Amygdala (tissue), 56 donors: ENCODE measurements at places on chromosomes 4 and X.

- no peak for DNase-seq
Observed at GRCh38 chr4:38982361-38983095, 49.7 kb downstream of the TMEM156 start.

GRCh38 chr4:140556372-140557085 is 12.2 kb downstream of the UCP1 start:
- no peak for DNase-seq

DNA sequence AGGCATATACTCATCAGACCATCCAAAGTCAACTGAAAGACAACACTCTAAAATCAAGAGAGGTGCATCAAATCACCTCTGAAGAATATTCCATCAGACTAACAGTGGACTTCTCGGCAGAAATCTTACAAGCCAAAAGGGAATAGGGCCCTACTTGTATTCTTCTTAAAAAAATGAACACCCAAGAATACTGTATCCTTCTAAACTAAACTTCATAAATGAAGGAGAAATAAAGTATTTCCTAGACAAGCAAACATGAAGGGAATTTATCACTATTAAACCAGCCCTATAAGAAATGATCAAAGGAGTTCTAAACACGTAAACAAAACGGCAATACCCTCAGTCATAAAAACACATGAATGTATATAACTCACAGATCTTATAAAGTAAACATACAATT is 141.2 kb downstream of the CXXC4 start:
- no peak for DNase-seq

DNA sequence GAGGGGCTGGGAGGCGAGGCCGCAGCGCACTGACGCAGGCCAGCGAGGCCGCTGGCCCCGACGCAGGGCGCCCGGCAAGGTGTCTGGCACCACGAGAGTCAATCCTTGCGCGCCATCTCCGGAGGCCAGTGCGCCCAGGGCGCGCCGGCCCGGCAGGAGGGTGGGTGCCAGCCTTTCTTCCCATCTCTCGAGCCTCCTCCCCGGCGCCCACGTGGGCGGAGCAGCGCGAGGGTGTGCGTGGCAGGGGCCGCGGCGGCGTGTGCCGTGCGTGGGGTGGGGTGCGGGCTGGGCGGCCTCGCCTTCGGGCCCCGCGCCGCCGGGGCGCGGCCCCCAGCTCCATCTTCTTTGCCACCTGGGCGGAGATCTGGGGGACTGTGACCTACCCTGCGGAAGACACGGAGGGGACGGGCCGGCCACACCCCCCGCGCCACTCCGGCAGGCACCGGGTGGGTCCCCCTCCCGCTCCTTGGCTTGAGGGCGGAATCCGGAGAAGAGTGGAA is 877 bp downstream of the JAKMIP1 start:
- DNase-seq = no peak

GRCh38 chr4:8063974-8064563 is 94.5 kb downstream of the ABLIM2 start:
- DNase-seq = no peak

DNA sequence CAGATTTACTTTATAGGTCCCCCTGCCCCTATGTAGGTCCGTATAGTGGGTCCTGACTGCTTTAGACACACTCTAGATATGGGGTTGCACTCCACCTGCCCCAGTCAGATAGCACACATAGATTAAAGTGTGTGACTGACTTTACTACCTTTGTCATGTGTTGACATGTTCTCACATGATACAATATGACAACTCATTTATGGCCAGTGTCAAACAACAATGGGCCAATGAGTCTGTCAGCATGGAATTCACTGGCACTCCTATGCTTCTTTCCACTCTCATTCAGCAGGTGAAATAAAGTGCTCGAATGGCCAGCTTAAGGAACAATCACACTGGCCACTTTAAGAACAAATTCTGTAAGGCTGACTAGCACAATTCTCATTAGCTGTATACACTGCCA is 23.8 kb upstream of the FMR1NB start:
- no peak for DNase-seq

GRCh38 chrX:14630733-14631132 is 101.4 kb downstream of the GLRA2 start:
- no peak for DNase-seq

DNA sequence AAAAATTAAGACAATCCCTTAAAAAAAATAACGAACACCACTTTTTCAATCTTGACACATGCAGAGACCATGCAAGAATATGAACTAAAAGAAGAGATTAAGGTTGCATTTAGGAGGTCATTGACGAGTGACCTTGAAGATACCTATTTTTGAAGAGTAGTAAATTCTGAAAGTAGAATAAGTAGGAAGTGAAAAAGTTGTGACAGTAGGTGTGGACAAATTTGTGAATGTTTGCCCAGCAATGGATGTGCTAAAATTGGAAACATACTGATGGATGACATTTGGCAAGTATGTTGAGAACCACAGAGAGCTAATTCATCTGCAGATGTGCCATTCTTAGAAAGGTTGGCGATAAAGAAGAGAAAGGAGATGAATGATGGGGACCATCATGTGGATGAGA is 213.7 kb upstream of the VCX3A start:
- no peak for DNase-seq

DNA sequence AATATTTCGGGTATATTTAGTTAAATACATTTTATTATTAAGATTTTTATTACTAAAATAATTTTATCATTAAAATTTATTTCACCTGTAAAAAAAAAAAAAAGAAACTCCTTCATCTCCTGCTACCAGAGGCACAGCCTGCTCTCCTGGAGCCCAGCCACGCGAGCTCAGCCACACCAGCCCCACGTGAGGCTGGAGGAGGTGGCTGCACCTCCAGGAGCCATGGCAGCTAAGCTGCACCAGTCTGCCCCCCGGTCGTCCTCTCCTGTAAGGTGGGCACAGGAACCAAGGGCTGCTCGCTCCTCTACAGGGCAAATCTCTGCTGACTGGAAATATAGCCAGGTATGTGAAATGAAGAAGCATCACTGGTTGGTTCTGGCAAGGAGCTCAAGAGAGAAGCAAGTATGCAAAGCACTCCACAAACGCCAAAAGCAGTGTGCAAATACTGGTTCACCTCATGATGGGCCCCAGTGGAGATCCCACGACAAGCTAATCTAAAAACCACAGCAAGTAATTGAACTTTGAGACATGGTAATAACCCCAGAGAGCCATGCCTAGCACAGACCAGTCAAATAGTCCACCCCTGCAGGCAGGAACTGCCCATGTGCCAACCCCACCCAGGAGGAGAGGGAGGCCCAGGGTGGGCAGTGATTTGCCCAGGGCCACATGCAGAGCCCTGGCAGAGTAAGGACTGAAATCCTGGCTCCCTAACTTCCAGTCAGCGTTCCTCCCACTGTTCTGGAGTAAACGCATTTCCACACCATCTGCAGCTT is 90.1 kb downstream of the WFS1 start:
- DNase-seq = no peak

DNA sequence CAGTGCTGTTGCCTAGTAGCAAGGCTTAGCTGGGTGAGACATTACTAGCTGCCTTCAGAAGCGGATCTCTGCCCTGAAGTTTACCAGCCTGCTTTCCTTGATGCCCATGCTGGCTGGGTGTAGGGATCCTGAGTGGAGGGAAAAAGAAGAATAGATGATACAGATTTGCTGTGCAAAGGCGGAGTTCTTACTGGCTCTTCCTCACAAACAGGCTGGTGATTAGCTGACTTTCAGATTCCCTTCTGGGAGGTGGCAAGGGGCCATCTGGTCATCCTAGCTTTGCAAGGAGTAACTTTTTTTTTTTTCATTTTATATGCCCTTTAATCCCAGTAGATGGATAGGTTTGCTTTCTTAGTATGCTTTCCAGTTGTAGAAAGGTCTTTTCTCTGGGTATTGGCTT is 44.8 kb downstream of the SMARCA5 start:
- no peak for DNase-seq

- DNase-seq = no peak
Observed at GRCh38 chrX:8803326-8803725, 2.1 kb upstream of the FAM9A start.

- DNase-seq = no peak
Observed at GRCh38 chr4:131258361-131258760, 1890.7 kb upstream of the PCDH10 start.

GRCh38 chr4:100828986-100829685 is 311.3 kb upstream of the EMCN start:
- no peak for DNase-seq

GRCh38 chr4:139808808-139809756 is 143.5 kb downstream of the MGST2 start:
- DNase-seq = no peak

DNA sequence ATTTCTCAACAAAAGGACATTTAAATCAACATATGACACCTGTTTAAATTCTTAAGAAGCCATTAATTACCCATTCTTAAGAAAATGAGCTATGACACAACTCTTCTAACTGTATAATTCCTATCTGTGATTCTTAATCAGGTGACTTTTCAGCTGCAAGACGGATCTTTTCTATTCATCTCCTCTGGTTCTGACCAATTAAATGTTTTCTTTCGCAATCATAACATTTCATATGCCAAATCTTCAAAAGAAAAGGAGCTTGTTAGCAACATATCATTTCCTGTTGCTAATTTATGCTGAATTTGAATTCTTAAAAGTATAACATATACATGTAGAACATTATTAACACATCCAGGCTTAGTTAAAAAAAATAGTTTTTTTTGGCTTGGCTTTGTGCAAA is 62.5 kb downstream of the SEL1L3 start:
- no peak for DNase-seq

GRCh38 chr4:52664479-52664878 is 5.4 kb upstream of the USP46 start:
- no peak for DNase-seq

DNA sequence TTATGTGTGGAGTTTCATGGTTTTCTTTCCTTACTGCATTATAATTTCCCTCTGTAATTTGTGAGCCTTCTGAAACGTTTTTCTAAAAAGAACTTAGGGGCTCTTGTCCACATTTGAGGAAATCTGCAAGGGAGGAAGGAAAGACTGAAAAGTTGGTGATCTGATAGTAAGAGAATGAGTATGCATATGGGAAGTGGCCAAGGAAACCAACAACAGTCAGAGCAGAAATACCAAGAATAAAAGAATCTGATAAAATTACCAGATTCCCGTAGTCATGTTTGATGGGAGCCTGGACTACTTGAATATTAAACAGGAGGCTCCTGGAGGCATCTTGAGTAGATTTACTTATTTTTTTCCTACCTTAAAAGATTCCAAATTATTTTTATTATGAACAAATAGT is 50.1 kb downstream of the MEPE start:
- no peak for DNase-seq

DNA sequence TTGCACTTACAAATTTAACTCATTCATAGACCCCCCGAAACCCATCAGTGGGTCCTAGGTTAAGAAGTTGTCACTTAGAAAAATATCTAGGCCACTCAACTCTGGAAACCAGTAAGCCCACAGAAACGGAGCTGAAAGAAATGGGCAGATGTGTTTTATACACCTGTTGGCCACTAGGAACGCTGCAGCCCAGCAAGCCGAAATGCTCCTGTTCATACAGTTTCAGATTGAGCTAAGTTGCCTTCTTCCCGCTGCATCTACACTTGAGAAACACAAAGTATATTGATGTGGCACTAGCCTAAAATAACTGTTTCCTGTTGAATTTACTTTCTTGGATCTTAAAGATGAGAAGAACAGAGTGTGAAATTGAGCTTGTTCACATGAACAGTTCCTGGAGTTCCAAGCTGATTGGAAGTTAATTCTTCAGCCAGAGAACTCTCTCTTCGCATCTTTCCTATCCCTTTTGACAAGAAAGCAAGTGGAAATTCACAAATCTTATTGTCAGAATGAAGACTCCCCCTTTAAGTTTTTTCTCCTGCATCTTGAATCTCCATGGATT is 174.1 kb downstream of the RBMX2 start:
- DNase-seq = no peak

- no peak for DNase-seq
Observed at GRCh38 chr4:164442180-164442579, 311.8 kb upstream of the SMIM31 start.

DNA sequence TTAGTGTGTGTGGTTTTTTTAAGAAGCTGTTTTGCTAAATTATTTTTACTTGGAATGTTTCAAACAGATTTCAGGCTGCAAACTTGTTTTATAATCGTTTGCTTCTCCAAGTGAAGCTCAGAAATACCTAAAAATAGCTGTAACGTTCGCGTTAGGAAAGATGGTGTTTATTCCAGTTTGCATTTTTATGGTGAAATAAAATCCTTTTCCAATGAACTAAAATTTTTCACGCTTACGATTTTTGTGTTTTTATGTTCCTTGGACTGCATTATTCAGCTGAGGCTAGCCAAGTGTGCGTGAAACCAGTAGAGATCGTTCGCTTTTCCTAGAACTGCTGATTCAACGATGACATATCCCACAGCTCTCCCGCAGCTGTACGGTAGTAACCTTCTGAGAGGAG is 10.9 kb downstream of the AKAP17A start:
- DNase-seq = no peak

DNA sequence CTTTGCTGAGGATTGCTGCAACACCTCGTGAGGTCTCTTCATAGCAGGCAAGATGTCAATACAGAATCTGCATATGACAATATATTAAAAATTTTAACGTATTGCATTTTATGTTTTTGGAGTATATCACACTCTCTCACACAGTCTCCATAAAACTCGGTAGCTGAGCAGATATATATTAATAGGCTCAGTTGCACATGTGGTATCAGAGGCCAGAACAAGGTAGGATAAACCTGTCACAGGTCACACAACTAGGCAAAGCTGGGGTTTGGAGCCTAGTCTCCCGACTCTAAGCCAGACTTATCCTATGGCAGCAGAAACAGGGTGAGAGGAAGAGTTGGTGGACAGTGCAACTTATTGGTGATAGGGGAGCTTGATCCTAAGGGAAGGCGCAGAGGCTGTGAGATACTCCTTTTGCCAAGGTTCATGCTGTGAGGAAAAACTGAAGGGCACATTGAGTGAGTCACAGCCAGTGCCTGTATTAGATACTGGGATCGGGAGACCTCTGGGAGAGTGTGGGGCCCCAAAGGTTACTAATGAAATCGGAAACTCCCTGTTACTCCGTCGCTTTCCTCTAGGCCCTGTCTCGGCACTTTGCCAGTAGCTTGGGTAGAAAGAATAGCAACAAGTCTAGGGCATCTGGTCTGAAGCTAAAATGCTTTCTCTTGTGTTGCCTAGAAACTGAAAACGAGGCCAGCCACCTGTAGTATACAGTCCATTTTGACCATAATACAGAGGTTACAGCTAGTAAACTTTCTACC is 195.7 kb downstream of the ARHGAP10 start:
- no peak for DNase-seq

DNA sequence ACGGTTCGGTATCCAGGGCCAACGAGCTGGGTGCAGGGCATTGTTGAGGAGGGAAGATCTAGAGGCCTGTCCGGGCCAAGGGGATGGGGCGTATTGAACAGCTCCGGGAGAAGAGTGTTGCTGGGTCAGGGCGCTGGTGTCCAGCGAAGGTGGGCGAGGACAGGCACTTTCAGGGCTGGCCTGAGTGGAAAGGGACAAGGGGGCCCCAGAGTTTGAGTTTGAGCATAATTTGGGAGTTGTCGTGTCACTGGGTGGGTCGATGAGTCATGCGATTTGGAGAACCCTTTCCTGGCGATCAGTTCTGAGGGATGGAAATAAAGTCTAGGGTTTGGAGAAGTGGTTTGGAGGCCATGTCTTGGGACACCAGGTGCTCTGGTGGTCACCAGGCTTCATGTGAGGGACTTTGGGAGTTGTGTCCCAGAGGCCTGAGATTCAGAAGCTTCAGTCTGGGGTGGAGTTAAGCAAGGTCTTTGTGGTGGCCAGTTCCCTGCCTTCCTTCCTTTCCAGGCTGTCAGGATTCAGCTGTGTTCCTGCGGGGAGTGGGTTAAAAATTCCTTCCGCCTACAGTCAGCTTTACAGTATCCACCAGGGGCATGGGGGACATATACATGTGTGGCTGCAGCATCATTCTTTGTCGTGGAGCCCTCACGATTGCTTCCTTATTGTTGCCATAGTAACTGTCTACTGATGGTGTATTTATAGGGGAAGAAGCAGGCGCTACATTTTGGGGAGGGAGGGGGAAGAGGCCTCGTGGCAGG is 504 bp downstream of the PRRG3 start:
- no peak for DNase-seq
